ENCODE measurements at places on chromosomes 16 and 17.

GRCh38 chr16:23296994-23297393, 5.1 kb upstream of the SCNN1B start:
- DNase-seq = no peak

DNA sequence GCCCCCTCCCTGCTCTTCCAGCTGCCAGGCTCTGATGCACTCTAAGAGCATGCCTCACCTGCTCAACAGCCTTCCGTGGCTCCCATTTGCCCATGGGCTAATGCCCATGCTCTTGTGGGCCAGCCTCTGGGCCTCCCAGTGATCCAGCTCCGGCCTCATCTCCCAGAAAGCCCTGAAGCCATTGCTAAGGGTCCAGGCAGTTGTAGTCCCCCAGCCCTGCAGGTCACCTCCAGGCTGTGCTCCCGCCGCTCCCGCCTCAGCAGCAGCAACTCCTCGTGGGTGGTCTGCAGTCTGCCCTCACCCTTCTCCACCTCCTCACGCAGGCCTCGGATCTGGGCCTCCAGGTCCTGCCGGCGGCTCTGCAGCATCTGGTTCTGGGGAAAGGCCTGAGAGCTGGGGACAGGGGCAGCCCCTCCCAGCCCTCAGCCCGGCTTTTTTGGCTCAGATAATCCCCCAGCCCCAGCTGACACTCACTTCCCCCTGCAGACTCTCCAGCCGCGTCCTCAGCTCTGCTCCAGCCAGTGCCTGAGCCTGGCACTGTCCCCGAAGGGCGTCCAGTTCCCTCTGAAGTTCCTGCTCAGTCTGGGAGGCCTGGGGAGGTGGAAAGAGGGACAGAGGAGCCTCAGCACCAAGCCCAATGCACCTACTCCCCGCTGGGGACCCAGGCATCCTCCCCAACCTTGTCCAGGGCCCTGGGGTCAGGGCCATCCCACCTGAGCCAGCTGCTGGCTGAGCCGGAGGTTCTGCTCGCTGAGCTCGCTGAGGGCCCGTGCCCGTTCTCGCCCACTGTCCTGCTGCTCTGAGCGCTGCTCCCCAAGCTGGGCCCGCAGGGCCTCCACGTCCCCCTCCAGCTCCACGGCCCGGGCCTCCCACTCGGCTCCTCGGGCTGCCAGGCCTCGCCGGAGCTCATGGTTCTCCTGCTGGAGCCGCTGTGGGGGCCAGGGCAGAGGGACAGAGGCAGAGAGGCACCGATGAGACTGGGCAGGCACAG, 6.2 kb downstream of the BICDL2 start:
- DNase-seq = peak; percentile 42

- peak; percentile 74 for DNase-seq
These were observed 589 bp downstream of the XYLT2 start for GRCh38 chr17:50346313-50347116.

- no peak for DNase-seq
These were observed 3.6 kb downstream of the FOXN1 start for GRCh38 chr17:28509789-28510188.

DNA sequence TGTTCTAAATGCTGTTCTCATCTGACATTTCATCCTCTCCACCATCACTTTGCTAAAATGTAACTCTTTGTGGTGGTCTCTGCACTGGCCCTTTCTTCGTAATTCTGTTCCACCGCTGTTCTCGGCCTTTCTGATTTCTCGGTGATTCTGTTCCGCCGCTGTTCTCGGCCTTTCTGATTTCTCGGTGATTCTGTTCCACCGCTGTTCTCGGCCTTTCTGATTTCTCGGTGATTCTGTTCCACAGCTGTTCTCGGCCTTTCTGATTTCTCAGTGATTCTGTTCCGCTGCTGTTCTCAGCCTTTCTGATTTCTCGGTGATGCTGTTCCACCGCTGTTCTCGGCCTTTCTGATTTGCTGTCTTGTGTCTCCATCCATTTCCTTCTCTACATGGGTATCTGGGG, 12.3 kb downstream of the FOXF1 start:
- DNase-seq = no peak

Data from mucosa of descending colon (tissue), 3 donors.